Stimulated activated CD8-positive, alpha-beta memory T cell treated with anti-CD3 and anti-CD28 coated beads, Interleukin-2, amount 100 ng/mL, for 1 hour (primary cell): ENCODE measurements at places on chromosomes 7 and 10.

DNA sequence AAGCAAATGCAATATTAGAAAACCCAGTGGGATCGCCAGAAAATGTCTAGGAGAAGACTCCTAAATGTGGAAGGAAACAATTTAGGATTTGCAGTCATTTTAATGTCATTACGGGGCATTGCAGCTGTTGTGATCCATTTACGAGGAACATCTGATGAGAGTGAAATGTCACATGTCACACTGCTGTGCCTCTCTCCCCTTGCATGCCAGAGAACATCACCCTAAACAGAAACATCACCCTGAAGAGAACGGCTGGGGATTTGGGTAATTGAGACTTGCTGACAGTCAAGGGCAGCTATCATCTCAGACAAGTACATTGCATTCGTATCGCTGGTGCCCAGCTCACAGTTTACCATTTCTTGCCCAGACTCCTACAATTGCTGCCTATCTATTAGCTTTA is 785.7 kb upstream of the POM121L12 start:
- no peak for DNase-seq

- DNase-seq, result no peak
Measured at GRCh38 chr10:24513155-24513554, 210.5 kb downstream of the ARHGAP21 start.

DNA sequence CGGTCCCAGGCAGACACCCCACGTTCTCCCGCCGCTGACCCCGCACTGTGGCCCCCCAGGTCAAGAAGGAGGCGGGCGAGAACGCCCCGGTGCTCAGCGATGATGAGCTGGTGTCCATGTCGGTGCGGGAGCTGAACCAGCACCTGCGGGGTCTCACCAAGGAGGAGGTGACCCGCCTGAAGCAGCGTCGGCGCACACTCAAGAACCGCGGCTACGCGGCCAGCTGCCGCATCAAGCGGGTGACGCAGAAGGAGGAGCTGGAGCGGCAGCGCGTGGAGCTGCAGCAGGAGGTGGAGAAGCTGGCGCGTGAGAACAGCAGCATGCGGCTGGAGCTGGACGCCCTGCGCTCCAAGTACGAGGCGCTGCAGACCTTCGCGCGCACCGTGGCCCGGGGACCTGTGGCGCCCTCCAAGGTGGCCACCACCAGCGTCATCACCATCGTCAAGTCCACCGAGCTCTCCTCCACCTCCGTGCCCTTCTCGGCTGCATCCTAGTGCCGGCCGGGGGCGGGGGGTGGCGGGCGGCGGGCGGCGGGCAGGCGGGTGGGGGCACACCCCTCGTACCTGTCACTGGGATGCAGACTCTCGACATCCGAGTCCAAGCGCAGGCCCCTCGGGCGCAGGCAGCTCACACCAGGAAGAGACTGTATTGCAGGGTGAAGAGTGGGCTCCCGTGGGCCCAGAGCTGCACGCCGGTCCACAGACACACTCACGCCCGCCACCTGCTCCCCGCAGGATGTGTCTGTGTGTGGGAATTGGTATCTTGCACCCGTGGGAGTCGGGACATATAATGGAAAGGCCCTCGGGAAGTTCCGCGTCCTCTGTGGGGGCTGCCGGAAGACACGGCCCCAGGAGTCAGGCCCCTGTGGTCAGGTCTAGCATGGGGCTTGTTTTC is 9.6 kb downstream of the MAFK start:
- no peak for DNase-seq

- no peak for DNase-seq
Measured at GRCh38 chr7:98990356-98990755, 112.0 kb downstream of the TRRAP start.

DNA sequence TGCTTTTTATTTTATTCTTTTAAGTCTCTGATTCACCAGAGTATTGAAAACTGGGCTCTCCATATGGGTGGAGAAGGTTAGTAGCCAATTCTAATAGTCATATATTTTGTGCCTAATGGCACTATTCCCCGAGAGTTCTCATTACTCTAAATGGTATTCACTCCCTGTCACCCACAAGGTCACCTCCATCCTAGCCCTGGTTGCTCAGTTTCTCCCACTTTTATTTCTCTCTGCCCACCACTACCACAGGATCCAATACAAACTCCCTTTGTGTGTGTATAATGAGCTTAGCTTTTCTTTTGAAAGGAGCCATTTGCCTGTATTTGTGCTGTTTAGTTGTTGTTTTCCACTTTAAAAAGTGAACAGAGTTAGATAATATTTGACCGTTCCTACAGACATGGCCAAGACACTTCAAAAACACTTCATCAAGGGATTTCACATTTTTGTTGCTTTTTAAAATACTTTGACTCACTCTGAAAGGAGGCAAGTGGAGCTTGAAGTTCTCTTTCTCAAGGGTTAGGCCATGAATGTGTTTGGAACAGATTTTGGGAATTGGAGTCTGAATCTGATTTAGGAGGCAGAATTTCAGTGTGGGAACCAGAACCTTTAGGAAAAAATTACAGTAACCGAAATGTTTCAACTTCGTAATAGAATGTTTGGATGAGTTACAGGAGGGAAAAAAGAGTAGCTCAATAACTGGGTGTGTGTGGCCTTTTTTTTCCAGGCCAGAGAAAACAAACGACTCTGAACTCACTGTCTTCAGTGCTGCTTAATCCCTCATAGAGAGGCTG is 321.3 kb downstream of the BICC1 start:
- no peak for DNase-seq

DNA sequence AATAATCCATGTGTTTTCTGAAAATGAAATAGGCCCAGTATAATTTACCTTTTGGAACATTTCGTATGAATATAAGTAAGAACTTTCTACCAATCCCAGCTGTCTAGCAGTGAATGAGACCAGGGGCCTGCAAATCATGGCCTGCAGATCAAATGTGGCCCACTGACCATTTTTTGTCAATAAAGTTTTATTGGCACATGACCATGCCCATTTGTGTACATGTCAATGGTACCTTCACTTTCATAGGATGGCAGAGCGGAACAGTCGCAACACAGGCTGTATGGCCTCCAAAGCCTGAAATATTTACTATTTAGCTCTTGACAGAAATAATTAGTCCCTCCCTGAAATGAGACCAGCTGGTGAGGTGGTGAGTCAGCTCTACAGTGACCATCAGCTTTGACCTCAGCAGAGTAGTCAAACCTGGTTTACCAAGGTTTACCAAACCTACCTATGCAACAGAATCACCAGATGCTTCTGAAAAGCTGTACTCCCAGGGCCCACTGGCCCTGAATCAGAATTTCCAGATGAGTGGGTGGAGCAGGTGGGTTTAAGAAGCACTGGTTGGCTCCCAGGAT is 13.8 kb upstream of the C10orf90 start:
- DNase-seq, result no peak

GRCh38 chr7:97357459-97357858 is 240.0 kb downstream of the SDHAF3 start:
- DNase-seq, result no peak

DNA sequence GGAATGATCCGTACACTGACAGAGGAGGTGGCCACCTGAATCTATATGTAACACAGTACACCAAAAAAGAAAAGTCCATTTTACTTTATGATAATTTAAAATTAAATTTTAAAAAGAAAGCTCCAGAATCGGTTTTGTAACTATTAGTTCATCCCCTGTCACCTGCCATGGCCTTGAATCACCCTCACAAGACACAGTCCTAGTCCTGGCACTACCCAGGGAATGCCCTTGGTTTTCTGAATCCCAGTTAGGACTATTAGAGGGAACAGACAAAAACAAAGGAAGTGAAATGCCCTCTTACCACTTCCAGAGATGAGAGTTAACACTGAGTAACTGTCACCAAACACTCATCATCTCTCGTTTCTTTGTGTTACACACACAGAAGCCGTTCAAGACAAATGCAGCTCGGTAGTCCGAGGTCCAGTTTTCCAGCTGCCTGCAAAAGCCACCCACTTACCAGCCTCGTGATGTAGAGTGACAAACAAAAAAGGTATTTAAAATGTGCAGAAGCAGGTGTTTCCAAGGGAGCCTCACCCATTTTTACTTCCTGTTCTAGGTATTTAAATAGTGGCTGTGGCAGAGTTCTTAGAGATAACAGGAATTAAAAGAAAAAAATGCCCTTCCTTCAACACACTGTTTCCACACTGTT is 6.1 kb downstream of the PTPRN2 start:
- no peak for DNase-seq

DNA sequence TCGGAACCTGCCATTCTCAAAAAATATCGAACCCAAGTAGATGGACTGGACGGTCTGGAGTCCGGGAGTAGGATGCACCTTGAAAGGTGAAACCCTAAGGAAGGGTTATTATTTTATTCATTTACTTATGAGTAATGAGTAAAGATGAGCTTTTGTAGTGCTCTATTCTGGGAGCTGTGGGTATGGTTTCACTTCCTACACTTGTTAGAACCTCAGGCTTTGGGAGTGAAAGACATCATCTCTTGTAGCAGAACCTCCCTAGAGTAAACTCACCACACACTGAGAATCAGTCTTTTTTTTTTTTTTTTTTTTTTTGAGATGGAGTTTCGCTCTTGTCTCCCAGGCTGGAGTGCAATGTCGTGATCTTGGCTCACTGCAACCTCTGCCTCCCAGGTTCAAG is 389.4 kb upstream of the AUTS2 start:
- no peak for DNase-seq

- DNase-seq, result no peak
Measured at GRCh38 chr10:22022257-22023032, 18.9 kb upstream of the DNAJC1 start.

- no peak for DNase-seq
Measured at GRCh38 chr10:122042836-122043235, 53.9 kb downstream of the TACC2 start.

GRCh38 chr10:43665054-43665453 is 16.4 kb upstream of the ZNF32 start:
- DNase-seq, result no peak

- DNase-seq, result no peak
Measured at GRCh38 chr10:52442576-52442975, 128.5 kb downstream of the DKK1 start.

DNA sequence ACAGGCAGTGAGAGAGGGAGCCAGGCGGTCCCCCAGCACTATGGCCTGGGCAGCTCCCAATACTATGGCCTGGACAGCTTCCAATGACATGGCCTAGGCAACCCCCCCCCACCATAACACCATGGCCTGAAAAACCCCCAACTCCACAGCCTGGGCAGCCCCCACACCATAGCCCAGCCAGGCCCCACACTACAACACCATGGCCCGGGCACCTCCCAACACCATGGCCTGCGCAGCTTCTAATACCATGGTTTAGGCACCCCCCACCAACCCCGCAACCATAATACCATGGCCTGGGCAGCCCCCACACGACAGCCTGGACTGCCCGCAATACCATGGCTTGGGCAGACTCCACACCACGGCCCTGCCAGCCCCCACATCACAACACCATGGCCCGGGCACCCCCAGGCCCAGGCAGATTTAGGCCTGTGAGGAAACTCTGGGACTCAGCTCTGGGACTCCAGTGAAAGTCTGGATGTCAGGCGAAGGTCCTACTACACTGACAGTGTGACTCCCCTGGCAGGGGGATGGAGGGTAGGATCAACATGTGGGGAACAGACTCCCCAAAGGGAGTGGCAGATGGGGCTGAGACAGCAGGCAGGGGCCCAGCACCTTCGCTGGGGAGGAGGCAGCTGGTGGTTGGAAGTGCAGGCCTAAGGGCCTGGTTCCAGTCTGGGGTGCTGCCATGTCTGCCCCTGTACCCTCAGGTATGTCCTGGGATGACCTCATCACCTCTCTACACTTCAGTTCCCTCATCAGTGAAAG is 8.7 kb downstream of the CPXM2 start:
- no peak for DNase-seq

- no peak for DNase-seq
Measured at GRCh38 chr7:77674878-77675277, 21.4 kb upstream of the RSBN1L start.

DNA sequence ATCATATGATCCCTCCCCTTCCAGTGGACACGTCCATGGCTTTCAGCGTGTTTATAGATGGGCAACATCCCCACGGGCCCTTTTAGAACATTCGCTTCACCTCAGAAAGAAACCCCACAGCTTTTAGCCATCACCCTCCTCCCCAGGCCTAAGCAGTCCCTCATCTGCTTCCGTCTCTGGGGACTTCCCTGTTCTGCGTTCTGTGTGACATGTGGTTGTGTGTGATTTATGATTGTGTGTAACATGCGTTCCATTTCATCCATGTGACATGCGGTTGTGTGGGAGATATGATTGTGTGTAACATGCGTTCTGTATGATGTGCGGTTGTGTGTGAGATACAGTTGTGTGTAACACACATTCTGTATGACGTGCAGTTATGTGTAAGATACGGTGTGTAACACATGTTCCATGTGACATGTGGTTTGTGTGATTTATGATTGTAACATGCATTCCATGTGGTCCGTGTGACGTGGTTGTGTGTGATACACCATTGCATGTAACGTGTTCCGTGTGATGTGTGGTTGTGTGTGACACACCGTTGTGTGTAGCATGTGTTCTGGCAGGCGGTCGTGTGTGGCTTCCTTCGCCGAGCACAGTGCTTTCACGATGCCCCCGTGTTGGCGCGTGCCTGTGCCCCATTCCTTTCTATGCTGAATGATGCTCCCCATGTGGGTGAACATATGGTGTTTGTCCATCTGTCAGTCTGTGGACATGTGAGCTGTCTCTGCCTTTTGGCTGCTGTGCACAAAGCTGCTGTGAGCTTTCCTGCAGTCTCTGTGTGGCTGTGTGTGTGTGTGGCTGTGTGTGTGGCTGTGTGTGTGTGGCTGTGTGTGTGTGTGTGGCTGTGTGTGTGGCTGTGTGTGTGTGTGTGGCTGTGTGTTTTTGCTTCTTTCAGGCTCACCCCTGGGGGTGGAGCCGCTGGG is 26.2 kb downstream of the PWWP2B start:
- DNase-seq, result no peak

DNA sequence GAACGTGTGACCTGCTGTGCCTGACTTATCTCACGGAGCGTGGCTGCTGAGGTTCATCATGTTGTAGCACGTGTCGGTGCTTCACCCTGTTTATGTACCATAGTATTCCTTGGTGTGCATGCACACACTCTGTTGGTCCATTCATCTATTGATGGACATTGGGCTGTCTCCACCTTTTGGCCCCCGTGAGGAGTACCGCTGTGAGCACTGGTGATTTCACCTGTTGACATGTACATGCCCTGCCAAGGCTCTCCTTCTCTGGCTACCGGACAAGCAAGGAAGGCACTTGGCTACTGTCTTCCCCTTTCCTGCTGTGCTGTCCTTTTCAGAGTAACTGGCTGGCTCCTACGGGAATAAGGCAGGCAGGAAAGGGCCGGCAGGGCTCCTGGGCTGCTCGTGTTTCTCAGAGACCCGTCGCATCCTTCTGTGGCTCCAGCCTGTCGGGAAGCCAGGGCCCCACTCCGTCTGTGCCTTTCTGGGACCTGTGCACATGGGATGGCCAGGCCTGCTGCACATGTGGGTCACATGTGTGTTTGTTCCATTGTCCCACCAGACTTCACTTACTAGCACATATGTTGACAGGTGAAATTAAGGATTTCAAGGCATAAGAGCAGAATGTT is 17.8 kb upstream of the TBRG4 start:
- DNase-seq, result no peak
